ENCODE measurements at places on chromosomes 3 and 15.

- no peak for DNase-seq
Measured at GRCh38 chr3:46902188-46902631, 24.7 kb downstream of the PTH1R start.

DNA sequence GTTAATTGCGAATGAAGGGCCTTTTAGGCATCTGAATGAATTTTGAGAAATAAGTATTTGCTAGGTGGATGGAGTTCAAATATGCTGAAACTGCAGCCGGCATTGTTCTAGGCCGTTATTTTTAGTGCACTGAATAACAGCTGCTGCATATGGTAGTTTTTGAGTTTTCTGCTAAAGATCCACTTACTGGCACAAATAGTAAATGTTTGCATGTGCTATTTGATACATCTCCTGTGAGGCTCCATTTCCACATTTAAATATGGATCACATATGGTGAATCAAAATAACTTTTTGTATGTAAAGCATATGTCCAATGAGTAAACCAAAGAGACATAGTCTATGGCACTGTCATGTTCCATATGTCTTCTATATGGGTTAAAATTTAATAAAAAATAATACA, 56.7 kb upstream of the CNTN4 start:
- DNase-seq, result no peak

DNA sequence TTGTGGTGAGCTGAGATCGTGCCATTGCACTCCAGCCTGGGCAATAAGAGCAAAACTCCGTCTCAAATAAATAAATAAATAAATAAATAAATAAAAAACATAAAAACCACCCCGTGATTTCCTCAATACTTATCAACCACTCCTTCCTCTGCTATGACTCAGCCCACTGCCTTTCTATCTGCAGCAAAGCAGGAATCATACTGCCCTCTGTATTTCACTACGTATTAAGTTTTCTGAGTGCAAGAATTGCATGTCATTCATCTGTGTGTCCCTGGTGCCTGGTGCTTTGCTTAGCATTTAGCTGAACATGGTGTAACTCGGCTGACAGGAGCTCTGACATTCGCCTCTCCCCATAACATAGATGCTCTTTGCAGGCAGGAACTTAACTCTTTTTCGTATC, 7.1 kb downstream of the LSG1 start:
- no peak for DNase-seq

DNA sequence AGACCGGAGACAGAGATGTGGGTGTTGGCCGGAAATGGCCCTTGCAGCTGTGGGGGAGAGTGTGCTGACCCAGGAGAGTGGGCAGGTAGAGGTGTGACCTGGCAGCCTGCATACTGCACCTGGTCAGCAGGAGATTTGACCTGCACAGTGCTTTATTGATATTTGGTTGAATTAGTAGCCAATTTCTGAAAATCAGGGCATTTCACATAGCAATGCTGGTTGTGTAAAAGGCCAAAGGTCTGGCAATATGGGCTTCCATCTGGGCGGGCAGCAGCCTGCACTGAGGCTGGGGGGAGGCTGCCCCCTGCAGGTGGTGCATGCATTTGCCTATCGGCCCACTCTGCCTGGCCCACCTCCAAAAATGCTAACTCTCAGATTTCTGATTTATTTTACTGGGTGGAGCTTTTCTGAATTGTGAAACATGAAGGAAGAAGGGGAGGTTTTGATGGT, 9.4 kb upstream of the MGLL start:
- DNase-seq, result no peak

- DNase-seq, result no peak
Measured at GRCh38 chr15:50380089-50380488, 25.1 kb upstream of the GABPB1 start.

GRCh38 chr15:92629276-92629974, 26.1 kb downstream of the FAM174B start:
- no peak for DNase-seq

- no peak for DNase-seq
Measured at GRCh38 chr3:197880491-197881269, 69.3 kb upstream of the RPL35A start.

DNA sequence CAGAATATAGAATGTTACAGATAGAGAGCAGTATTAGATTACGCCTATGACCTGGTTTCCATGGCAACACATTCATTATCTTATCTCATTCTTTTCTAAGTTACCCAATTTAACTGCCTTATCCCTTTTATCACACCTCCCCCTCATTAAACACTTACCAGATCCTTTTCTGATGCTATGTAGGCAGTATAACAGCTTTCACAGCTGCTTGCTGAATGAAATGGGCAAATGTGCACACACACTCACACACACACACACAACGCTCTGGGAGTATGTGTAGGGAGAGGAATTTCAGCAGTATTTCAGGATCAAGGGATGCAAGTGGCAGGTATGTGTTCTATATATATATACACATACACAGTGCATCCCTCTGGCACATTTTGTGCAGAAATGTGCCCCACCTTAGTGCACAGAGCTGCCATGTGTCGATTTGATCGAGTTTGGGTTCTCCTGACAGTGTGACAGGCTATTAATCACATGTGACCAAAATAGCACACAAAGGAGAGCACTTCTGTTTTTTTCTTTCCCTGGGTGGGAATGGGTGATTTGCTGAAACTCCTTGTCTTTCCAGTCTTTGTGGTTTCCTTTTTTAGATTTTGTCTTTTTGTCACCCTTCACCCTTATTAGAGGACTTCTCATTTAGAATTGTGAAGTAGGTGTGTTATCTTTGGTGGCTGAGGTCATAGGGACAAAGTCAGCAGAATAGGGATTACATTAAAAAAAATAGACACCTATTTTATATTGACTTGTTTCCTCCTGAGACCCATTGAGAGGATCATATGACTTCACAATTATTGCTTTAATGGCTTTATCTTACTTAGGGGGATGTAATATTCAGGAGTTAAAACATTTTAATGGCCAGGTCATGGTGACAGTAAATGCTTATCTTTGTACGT, 553.7 kb downstream of the PDCD6IP start:
- no peak for DNase-seq

- DNase-seq, result no peak
Measured at GRCh38 chr15:32898414-32898813, 180.6 kb downstream of the GREM1 start.

- no peak for DNase-seq
Measured at GRCh38 chr3:124854009-124854408, 33.2 kb downstream of the ITGB5 start.

- no peak for DNase-seq
Measured at GRCh38 chr15:51837792-51838251, 8.4 kb downstream of the TMOD3 start.

GRCh38 chr3:24196526-24196925, 251.4 kb downstream of the NR1D2 start:
- no peak for DNase-seq

DNA sequence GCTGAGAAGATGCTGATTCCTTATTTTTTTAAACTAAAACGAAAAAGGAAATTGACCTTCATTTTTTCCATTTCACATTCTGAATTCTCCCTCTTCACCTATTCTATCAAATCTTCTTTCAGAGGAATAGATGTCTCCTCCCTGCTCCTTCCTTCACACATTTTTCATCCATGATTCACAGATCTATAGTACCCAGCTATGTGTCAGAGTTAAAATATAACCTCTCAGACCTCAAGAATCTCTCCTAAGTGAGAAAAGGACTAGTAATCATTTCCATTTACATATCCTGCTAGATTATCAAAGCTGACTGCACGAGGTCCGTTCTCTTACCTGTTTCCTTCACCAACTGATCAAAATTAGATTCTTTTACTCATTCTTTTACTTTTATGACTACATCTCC, 1297.6 kb upstream of the ALCAM start:
- no peak for DNase-seq

DNA sequence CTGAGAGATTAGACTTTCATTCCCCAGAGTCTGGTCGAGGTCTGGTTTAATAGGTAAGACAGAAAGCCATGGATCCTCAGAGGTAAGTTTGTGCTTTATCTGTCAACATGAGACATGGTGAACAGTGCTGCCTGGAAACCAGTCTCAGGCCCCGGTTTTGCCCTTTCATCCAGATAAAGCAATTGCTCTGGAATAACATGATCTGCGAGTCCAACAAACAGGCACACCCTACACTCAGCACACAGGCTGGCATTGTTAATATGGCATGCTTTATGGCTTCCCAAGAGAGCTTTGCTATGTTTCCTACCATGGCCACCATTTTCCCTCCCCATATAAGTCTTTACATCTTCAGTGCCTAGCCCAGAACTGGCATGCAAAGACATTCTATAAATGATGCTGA, 30.1 kb upstream of the MNS1 start:
- DNase-seq, result no peak

DNA sequence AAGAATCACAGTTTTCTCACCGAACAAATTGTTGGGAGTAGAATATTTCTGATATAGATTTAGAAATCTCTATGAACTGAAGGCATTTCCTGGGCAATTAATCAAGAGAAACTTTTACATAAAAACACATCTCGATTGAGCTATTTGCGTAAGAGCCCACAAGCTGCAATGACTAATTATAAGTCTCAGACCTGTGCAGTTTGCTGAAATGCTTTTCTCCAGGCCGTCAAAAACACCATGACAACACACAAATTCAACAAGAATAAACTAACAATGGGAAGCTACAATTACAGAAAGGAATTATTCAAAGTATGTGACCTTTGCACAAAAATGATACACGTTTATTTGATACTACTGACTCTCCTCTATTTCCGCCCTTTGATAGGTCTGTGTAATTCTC, 481.2 kb upstream of the WNT5A start:
- DNase-seq, result no peak

DNA sequence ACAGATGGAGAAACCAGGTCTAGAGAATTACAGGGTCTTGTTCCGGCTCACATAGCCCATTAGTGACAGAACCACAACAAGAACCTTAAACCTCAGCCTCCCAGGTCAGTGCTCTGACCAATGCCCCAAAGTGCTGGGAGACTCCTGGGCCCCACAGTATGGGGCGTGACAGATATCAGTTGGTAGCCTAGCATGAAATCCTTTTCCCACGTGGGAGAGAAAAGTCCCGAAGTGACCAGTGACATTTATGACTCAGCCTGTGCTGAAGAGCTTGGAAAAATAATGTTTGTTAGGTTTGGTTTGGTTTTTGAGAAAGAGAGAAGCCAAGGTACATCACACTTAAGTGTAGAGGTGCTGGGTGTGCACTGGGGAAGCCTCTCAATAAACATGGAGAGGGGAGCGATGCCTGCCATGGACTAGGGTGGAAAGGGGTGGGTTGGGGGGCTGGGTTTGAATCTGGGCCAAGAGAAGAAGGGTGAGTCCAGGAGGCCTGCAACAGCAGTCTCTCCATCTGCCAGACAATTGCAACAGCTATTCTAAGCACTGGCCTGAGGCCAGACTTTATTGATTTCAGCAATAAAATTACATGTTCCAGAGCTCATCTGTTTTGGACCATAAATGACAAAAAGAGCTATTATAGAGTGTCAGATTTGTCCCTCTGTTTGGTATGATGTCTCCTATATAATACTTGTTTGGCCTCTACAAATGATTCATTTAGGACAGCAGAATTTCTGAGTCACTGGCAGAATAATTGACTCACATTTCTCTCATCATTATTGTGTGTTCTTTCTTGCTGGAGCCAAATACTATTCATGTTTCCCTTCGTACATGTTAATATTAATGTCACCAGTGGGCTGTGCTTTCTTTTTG, 43.4 kb downstream of the C2CD4A start:
- DNase-seq, result no peak

GRCh38 chr15:25849157-25849921, 13.8 kb downstream of the ATP10A start:
- no peak for DNase-seq

DNA sequence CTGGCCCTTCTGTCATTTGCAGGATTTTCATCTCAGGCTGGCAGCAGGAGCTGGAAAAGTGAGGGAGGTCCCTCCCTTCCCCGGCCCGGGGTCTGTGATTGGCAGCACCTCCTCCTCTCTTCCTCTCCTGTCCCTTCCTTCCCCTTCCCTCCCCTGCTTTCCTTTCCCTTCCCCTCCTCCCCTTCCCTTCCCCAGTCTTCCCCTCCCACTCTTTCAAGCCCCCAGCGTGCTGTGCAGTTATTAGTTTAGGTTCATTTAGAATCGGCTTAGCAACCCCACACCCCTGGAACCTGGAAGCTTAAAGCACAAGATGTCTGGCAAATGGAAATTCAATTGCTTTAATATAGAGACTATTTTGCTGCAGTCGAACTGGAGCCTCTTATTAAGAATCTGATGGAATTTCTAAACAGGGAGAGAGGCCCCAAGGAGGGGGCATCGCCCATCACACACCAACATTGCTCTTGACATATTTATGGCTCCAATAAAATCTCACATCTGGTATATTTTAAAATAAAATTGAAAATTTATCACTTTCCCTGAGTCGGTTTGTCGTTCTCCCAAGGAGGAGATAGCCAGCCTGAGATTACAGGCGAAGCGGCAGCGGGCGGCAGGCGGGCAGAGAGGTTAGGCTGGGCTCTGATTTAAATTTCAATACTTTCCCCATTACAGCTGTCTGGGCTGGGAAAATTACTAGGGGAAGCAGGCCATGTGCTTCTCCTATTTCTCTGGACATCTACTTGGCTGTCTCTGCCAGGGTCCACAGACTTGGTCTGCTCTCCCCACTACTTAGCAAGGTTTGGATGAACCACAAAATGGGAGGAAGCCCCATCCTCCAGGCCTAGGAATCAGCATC, 98.9 kb downstream of the LINGO1 start:
- DNase-seq, result no peak

DNA sequence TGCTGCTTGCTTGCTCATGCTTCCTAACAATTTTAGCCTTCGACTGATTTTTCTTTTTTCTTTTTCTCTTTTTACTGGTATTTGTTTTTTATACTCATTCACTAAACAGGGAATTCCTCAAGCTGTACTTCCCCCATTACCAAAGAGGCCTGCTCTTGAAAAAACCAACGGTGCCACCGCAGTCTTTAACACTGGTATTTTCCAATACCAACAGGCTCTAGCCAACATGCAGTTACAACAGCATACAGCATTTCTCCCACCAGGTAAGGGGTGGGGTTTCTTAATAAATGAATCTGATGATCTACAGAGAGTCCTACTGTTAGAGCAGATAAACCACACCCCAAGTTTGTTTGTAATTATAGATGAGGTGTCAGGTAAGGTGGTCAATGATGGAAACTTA, 178.8 kb downstream of the MBNL1 start:
- no peak for DNase-seq

DNA sequence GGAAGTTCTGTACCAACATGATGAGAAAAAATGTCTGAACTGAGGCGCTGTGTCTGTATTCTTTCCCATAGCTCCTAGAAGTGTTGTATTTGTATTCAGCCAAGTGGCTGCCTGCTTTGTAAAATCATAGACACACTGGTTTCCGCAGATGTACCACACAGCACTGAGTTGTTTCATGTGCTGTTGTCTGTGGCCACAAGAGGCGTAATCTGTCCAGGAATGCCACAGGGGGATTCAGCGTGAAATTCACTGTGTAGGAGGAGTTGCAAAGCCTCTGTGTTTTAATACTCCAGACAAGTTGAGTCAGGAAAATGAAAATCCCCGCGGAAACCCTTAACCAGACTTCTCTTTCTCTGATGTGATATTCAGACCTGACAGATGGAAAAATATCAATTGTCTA, 462.2 kb downstream of the NSUN3 start:
- no peak for DNase-seq

DNA sequence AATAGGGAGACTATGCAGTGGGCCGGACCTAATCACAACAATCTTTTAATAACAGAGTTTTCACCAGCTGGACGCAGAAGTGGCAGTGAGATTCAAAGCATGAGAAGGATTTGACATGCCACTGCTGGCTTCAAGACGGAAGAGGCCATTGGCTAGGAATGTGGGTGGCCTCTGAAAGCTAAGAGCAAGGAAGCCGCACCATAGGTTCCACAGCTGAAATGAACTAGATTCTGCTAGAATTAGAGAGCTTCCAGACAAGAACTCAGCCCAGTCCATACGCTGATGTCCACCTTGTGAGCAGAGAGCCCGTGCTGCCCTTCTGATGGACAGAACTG, 6.9 kb upstream of the NCBP2 start:
- DNase-seq, result no peak

- no peak for DNase-seq
Measured at GRCh38 chr3:194150252-194150934, 14.4 kb downstream of the HES1 start.
